ENCODE measurements at places on chromosomes 2 and 18.

DNA sequence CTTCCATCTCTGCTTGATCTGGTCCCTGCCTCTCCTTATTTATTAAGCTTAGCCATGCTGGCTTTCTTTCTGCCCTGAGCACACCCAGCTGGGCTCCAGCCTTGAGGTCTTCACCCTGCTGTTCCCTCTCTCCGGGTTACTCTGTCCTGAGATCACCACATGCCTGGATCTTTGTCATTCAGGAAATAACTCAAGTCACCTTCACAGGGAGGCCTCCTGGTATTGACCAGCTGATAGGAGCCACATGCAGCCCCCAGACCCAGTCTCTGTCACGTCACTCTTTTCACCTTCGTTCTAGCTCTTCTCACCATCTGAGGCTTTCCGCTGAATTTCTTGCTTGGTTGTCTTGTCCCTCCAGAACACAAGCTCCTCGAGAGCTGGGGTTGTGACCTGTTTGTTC, 114.4 kb downstream of the TSN start:
- no peak for DNase-seq

GRCh38 chr2:100067784-100068183, 74.6 kb downstream of the AFF3 start:
- DNase-seq, result no peak

GRCh38 chr2:165013944-165014619, 58.8 kb upstream of the SLC38A11 start:
- DNase-seq, result no peak

DNA sequence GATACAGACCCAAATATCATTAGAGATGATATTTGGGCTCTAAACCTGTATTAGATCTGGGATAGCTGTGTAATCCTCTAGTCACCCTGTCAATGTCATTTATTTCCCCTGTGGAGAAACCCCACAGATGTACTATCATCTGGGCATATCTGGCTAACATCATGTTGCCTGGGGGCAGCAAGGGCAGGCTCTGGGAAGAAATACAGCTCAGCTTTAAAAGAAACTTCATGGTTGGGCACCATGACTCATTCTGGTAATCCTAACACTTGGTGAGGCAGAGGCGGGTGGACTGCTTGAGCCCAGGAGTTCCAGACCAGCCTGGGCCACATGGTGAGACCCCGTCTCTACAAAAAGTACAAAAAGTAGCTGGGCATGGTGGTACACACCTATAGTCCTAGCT, 282.5 kb downstream of the SLC8A1 start:
- no peak for DNase-seq

DNA sequence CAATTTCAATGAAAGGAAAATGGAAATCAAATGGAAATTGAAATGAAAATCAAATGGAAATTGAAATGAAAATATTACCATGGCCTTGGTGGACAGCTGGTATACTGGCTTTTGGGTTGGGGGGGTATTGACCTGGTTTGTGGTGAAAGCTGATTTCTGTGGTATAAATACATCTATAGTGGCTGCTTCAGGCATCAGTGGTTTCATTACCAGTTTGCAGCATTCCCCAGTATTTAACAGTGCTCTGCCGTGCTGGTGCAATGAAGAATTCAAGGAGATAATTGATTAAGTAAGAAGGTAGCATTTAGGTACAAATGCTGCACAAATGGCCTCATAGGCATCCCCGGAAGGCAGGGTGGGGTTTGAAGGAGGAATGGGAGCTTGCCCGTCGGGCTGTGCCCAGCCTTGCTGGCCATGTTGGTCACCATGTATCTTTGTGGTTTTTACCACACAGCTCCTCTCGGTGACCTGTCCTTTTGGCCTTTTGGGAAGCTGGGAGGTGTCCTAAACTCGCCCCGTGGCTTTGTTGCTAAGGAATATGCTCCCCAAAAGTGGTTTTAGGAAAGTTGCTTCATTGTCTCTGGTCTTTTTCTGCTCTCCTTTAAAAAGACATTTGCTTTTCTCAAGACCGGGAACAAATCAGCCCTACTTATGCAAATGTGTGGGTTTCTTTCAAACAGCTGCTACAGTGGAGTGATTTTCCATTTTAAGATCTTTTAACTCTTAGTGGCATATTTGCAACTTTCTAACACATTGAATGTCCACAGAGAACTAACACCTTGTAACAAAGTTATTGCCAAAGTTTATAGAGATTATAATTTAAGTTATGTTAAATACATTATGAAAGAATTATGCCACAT, 28.6 kb downstream of the SNTG2 start:
- no peak for DNase-seq

DNA sequence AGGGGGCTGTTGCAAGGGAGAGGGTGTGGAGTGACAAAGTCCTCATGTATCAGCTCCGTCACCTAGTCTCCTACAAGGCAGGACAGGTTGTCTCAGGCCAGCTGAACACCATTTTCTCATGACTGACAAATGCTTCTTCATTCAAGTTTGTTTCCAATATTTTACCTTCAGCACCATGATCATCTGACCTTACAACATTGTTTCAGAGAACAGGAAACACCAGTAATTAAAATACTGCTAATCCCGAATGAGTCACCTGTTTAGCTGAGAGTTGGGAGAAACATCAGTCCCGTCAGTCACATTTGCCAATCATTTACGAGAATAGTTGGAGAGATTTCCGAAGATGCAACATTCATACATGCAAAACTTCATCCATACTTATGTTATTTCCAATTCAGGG, 25.7 kb upstream of the SP5 start:
- DNase-seq, result no peak

GRCh38 chr2:158889135-158889853, 79.1 kb upstream of the TANC1 start:
- no peak for DNase-seq

- no peak for DNase-seq
Measured at GRCh38 chr18:55981712-55982475, 393.9 kb upstream of the TCF4 start.

DNA sequence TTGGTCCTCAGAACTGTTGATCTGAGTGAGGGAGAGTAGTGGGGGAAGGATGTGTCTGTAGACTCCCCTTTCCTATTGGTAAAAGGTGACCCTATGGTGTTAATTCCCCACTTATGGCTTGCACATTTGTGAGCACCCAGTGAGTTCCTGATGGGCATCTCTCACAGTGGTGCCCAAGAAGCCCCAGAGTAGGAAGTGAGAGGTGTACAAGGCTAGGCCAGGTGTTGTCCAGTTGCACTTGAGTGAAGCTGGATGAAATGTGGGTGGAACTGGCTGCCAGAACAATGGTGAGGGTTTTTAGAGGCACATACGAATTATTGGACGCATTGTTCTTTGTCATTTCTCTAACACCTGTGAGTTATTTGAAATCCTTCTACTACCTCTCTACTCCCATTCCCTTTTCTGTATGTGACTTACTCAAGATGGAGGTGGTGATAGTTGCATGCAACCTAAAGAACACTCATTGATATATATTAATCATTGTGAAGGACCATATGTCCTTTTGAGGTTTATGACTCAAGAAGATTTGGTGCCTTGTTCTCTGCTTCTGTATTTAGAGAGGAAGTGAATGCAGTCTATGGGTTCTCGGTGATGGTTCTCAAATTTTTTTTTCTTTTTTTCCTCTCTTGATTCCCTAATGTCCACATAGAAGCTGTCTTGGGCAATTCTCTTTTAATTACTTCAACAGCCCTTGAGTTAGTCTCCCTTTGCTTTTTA, 162.7 kb downstream of the FSHR start:
- no peak for DNase-seq

GRCh38 chr2:88281302-88282217, 111.4 kb downstream of the THNSL2 start:
- DNase-seq, result no peak

DNA sequence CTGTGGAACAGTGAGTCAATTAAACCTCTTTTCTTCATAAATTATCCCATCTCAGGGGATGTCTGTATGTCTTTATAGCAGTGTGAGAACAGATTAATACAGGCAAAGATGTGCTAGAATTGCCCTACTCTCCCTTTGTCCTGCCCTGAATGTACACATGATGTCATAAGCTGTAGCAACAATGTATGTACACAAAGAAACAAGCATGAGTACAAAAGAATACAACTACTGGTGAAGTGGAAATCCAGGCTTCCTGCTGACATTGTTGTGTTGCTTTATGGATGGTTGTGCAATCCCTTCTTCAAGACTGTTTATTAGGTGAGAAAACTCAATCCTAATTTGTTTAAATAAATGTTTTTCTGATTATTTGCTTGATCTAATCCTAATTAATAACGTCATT, 446.6 kb downstream of the DSC3 start:
- no peak for DNase-seq

Data from stimulated activated CD4-positive, alpha-beta T cell treated with anti-CD3 and anti-CD28 coated beads, Interleukin-2, amount 100 ng/mL, for 48 hours (primary cell).